ENCODE measurements at places on chromosomes 13 and 19.

DNA sequence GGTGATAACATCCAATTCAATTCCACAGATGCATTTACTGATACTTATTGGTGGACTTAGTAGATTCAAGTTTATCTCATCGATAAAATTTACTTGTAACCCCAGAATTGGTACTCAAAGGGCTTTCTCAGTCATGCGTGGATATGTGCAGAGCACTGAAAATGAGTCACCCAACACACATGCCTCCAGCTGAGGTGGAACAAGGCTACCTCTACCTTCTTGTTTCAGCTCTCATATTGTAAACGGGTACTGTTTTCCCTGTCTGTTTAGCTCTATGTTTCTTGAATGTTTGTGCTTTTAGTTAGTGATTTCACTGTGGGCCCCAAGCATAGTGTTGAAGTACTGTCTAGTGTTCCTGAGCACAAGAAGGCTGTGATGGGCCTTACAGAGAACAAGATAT is 1.5 kb downstream of the LRRC63 start:
- no peak for DNase-seq

DNA sequence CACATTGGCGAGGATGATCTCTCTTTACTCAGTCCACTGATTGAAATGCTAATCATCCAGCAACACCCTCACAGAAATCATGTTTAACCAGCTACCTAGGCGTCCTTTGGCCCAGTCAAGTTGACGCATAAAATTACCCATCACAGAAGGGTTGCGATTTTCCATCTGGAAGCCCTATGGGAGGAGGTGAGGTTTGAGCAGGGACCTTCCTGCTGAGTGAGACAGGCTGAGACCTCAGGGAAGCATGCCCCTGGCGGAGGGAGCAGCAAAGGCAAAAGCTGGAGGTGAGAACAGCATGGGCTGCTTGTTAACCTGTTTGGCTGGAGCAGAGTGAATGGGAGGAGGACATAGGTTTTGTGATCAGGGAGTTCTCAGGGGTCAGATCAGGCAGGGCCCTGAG is 7.3 kb downstream of the TTC9B start:
- DNase-seq, result no peak

DNA sequence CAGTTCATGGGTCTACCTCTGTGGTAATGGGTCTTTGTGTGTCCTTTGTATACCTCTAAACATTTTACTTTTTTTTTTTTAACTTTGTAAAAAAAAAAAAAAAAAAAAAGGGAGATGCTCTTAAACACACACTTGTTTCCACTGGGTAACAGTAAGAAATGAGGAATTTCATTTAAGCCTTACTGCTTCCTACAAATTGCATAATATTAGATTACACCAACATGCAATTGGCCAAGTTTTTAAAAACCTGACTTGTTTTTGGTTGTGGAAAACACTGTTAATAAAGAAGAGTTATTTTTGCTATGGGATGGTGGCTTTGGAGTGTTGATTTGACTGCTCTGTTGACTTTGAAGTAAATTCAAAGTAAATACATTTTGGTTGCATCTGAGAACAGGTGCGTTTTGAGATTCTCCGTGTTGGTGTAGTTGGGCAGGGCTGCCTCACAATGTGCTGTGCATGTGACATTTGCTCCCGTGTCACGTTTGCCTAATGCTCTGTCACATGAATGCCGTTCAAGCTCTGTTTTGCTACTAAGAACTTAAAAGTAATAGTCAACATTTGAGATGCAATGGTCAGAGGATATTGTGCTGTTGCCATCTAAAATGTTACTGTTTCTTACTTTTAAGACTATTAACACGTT is 202.4 kb downstream of the LMO7 start:
- DNase-seq, result no peak

DNA sequence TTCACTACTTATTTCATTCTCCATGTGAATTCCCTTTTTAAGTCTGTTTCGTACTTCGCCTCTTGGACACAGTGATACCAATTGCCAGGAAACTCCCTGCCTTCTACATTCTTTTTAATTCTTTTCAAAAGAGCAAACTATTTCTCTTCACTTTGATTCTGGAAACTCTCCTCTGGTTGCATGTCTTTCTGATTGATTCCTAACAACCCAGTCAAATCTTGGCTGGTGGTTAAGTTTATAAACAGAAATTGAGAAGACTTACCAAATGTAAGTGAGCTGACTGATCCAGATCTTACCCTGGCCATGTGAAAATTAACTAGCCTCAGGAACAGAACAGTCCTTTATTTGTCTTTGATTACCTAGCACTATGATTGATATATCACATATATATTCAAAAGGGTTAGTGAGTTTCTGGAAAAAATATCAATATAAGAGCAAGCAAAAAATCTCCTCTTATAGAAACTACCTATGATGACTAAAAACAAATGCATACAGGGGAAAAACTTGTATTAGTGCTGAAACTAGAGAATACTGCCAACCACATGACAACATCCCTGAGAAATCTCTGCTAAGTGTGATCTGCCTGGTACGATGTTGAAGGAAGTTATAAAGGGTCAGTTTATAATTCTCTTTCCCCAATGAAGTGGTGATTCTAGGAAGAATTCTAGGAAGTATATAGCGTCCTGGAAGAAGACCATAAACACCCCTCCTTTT is 152.6 kb upstream of the HTR2A start:
- DNase-seq, result no peak

- no peak for DNase-seq
These were observed 121.0 kb downstream of the AKAP11 start for GRCh38 chr13:42392716-42393572.

DNA sequence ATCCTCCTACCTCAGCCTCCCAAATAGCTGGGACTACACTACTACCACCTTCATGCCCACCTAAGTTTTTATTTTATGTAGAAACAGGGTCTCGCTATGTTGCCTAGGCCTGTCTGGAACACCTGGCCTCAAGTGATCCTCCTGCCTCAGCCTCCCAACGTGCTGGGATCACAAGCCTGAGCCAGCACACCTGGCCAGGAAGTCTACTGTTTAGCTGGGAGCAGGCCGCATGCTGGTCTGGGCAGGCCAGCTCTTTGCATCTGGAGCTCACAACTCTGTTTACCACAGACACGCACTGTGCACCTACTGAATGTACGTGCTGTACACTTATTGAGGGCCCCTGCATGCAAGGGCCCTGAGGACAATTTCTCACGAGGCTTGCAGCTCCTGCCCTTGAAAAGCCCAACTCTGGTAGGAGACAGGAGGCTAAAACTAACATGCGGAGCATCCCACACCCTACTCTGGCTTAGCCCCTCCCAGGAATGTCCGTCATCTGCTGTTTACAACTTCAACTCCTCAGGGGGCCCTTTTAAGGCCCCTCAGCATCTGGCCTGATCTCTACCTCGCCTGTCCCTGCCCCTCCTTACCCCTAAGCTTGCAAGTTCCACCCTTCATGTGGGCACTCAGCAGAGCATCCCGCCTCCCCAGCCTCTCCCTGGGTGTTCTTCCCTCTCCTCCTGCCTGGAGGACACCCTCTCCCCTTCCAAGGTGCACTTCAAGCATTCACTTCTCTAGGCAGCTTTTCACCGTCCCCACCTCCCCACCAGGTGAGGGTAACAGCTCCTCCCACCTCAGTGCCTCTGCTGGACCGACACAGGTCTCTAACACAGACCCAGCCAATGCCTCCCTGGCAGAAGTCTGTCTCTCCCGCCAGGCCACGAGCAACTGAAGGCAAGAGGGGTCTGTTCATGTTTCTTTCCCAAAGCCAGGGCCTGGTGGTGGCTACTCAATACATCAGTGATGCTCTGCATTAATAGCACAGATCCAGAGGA is 114.2 kb upstream of the UQCRFS1 start:
- no peak for DNase-seq

DNA sequence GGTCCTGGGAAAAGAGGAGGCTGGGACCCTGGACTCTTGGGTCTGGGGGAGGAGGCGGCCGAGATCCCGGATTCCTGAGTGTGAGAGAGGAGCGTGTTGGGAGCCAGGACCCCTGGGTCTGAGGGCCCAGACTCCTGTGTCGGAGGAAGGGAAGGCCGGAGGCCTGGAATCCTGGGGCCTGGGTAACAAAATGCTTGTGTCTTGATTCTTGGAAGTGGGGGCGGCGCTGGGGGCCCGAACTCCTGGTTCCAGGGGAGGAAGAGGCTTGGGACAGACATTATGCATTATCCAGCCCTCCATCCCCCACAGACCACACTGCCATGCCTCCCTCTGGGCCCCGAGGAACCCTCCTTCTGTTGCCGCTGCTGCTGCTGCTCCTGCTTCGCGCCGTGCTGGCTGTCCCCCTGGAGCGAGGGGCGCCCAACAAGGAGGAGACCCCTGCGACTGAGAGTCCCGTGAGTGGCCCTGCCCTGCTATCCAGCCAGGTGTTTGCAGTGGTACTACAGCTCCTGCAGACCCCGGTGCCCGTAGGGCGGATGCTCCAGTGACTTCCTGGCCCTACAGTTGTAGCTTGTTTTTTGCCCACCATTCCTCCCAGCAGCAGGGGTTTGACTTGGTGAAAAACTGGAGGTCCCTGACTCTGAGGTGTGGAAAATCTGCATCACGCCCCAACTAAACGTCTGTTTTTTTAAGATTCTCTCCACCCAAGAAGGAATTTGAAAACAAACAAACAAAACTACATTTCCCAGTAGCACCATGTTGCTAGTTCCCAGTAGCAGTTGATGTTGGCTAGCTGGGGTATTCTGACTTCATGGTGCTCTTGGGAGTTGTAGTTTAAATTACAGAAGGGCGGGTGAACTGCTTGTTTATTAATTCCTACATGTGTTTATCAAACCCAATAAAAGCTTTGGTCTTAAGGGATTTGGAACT is 630 bp downstream of the NUCB1 start:
- DNase-seq, result no peak

GRCh38 chr13:25018729-25019115 is 77.2 kb upstream of the PABPC3 start:
- no peak for DNase-seq

- no peak for DNase-seq
These were observed 772 bp downstream of the FAM174C start for GRCh38 chr19:1275976-1276627.

All from RWPE2 (cell line).